Camera-type eye (tissue), 1 donor: ENCODE measurements at places on chromosomes 5 and 9. TPM values are rescaled to one million over a fixed set of nuclear protein-coding genes. Genes with fewer than 3 reads are reported as not detected.

CRB2 gene
- 36.4 TPM for total RNA-seq

PBX3 gene
- 48.7 TPM for total RNA-seq

ZBED3 gene
- 7.3 TPM for total RNA-seq

PCDHB7 gene
- 7.9 TPM for total RNA-seq

RICTOR gene
- 132 TPM for total RNA-seq

F2RL2 gene
- 4.0 TPM for total RNA-seq

GDNF gene
- total RNA-seq = 0.49 TPM

GABRP gene
- total RNA-seq = 7.6 TPM

BARX1 gene
- not detected for total RNA-seq

SLC4A9 gene
- total RNA-seq = not detected

FBXL7 gene
- total RNA-seq = 19.1 TPM

PRR16 gene
- total RNA-seq = 5.5 TPM
